EL (cell line): ENCODE measurements at places on chromosomes 6 and 20.
A peak's percentile ranks its signal among the peaks of the same experiment; 100 is the strongest.

- no peak for DNase-seq
Observed at GRCh38 chr6:133411757-133412156, 170.6 kb downstream of the EYA4 start.

- no peak for DNase-seq
Observed at GRCh38 chr6:135853986-135854385, 2.5 kb downstream of the PDE7B start.

GRCh38 chr6:26520237-26520849 is 17.8 kb upstream of the HMGN4 start:
- DNase-seq: no peak

- no peak for DNase-seq
Observed at GRCh38 chr6:747921-748320, 55.0 kb upstream of the EXOC2 start.

GRCh38 chr6:181049-181654 is 111.1 kb upstream of the DUSP22 start:
- DNase-seq: no peak

DNA sequence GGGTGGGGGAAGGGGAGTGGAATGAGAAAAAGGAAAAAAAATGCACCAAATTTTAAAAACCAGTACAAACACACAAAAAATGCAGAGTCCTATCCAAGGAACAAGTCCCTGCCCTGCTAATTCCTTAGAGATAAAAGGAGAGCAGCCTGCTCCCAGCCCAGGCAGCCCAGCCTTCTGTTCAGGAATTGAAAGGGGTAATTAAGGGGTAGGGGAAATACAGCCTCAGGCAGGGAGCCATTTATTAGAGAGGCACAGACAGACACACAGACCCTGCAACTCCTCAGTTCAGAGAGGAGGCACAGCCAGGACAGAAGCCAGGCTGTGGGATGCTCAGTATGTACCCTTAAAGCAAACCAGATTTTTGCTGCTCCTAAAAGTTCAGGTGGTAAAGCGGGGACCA is 137.2 kb downstream of the EYA2 start:
- no peak for DNase-seq

- DNase-seq: peak; percentile 48
Observed at GRCh38 chr6:44022296-44022661, 105.0 kb downstream of the MRPL14 start.

- DNase-seq: no peak
Observed at GRCh38 chr6:89073014-89073620, 7.4 kb upstream of the PNRC1 start.

DNA sequence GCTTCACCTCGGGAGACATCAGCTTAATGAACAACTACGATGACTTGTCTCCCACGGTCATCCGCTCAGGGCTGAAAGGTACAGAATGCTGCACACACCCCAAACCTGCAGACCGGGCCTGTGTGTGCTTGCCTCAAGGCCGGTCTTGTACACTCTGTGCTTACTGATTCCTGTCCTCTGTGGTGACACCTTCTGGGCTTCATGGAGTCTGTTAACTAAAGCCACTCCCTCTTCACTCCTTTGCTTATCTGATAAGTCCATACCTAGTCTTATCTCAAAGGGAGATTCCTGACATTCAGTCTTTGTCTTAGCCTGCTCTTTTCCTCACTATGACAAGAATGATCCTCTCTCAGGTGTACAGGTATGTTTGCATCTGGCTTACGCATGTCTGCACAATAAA is 107.7 kb upstream of the TMEM181 start:
- DNase-seq: no peak

GRCh38 chr6:151181706-151182363 is 57.9 kb upstream of the AKAP12 start:
- DNase-seq: no peak

DNA sequence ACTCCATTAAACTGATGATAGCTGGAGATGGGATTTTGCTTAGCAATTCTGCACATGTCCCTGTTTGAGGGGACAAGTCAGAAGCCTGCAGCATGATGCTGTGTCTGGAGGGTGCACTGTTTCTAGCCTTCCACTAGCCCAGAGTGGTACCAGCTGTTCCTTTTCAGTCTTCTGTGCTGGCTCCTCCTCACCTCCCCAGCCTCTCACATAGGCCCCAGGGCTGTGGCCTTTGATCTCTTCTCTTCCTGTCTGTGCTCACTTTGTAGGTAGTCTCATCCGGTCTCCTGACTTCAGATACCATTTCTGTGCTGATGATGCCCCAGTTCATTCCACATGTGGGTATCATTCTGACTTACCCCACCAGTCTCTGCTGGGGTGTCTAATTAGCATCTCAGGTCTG is 126.3 kb downstream of the HIVEP1 start:
- DNase-seq: no peak

DNA sequence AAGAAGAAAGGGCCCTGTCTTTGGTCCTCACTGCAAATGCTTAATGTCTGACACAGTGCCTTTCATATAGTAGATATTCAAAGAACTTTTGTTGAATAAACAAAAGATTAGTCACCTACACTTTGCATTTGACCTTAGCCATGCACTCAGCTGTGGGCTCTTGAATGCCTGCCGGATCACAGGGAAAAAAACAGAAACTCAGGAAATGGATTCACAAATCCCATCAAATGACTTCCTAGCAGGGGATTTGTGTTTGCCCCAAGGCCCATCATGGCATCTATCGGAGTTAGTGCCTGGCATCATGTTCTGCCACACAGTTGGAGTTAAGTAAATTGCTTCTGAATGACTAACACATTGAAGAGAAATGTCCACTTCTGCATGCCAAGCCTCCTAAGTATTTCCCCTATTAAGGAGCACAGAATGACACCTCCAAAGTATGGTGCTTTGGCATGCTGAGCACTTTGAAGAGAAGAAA is 72.3 kb upstream of the DST start:
- peak; percentile 98 for DNase-seq

GRCh38 chr6:13098006-13098405 is 230.3 kb downstream of the TBC1D7 start:
- DNase-seq: no peak

- DNase-seq: peak; percentile 8
Observed at GRCh38 chr6:118297821-118298220, 250.3 kb upstream of the PLN start.

GRCh38 chr6:88114838-88115237 is 51.3 kb downstream of the CNR1 start:
- DNase-seq: no peak

GRCh38 chr6:121067381-121067780 is 266.9 kb downstream of the TBC1D32 start:
- no peak for DNase-seq

GRCh38 chr20:57698116-57698866 is 11.5 kb downstream of the PMEPA1 start:
- DNase-seq: peak; percentile 99

DNA sequence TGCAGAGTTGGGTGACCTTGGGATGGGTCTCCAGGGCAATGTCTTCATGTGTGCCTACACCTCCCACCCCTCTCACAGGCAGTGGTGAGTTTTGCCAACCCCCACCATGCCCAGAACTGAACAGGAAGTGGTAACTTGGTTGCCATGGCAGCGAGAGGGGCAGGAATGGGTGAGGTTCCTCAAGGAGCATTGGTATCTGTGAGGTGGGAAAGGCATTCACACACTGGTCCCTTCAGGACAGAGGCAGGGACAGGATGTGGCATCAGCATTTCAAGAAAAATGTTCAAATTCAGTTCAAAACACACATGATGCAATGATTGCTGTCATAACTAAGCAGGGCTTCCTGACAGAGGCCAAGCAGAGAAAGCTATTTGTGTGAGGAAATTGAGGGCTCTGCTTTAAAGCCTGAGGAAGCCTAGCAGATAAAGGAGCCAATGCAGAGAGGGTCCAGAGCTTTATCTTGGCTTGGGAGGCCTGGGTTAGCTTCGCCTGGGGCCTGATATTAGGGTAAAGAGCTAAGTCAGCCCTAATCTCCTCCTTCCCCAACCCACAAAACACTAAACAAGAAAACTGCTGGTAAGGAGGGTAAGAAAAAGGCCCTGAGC is 551 bp downstream of the TREML2 start:
- peak; percentile 9 for DNase-seq

DNA sequence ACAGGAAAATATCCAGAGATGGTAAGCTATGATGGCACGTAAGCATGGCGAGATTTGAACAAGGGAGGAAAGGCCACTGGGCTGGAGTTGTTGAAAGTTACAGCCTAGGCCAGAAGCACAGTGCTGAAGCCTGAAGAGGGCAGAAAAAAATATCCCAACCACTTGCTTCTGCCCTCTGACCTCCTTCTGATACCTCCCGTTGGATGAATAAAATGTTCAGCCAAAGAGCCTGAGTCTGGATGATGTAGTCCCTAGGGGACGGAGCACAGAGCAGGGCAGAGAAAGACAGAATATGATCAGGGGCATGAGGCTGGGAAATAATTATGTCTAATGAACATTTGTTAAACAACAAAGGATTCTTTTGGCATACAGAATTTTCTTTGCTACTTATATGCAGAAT is 19.7 kb downstream of the KLHL31 start:
- no peak for DNase-seq

DNA sequence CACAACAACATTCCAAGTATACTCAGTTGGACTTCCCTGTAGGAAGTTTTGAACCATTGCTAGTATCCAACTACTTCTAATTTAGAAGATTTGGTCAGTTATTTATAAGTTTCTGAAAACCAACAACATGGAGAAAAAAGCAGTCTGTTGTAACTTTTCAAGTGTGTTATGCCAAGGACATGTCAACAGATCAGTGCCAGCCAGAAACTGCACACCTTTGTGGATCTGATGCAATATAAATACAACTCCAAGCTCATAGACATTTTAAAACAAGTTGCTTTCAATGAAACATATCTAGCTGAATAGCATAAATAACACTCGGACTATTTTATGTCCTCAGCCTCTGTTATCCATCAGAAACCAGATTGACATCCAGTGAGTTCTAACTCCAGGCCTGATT is 58.3 kb upstream of the CARMIL1 start:
- no peak for DNase-seq

- DNase-seq: no peak
Observed at GRCh38 chr6:46276576-46277142, 105.9 kb upstream of the ENPP5 start.

DNA sequence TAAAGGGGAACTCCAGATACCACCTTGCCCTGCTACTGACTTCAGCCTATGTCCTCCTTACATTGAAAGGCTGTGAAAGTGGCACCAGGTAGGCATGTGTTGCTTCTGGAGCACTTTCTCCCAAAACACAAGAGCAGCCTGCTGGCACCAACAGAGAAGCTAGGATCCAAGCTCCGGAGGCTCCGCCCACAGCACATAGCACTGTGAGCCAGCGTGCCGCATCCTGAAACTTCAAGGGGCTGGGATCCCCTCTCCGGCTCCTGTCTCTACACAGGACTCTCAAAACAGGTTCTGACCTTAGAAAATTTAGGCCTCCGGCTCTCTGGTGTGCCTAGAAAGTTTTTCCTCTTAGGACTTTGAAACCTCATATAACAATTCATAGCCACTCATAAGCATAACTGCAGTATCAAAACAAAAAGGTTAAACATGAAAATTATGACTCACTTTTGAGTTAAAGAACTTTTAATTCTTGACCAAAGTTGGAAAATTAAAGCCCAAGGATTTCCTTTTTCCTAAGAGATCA is 41.1 kb downstream of the EZR start:
- DNase-seq: no peak

GRCh38 chr6:169240125-169240524 is 13.5 kb downstream of the THBS2 start:
- DNase-seq: no peak

DNA sequence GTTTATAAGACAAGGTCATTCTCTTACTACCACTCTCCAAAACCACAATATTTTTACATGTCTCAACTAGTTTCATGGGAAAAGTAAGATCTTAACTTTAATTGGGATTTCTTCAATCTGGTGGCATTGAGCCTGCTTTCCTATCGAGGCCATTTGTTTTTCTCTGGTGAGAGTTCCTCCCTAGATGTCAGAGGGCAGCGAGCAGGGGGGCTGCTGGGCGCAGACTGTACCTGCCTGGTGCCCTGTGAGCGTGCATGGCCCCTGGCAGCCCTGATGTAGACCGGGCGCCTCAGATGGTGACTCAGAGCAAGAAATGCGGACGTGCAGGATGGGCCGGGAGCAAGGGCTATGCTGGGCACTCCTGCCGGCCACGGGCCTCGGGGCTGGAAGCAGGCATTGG is 27.2 kb downstream of the ERMARD start:
- DNase-seq: no peak

GRCh38 chr6:39881851-39882530 is 52.3 kb downstream of the MOCS1 start:
- DNase-seq: peak; percentile 84

GRCh38 chr20:7375905-7376304 is 564.4 kb downstream of the HAO1 start:
- peak; percentile 4 for DNase-seq

DNA sequence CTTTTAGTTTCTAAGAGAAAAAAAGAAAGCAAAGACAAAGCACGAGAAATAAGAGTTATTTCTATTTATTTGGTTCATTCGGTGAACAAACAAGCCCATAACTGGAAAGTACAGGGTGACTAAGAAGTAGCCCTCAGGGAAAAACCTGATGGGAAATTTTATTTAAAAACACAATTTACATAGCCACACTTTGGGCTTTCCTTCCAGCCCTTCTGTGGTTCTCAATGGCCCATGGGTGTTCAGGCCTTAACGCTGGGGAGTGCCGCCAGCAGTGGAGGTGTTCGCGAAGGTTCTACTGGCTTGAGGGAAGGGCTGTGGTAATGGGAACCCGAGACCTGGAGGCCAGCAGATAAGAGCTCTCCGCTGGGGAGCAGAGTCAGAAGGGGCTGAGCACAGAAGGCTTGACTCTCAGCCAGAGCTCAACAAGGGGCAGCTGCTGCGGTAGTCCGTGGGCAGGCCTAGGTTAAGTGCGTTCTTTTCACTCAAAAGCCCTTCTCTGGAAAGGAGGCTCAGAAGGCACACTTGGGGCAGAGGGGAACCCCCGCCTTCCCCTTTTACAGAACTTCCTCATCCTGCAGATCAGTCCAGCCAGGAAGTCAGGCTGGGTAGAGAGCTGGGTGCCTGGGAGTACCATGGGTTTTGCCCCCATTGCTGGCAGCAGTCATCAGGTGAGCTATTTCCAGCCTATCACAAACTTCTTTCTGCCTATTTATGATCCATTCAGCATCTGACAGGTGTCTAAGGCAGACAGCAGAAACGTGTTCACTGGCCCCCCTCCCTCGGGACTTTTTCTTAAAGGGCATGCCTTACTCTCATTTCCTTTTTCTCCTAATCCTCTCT is 8.8 kb upstream of the CD83 start:
- no peak for DNase-seq

GRCh38 chr20:47879771-47880170 is 94.5 kb upstream of the SULF2 start:
- DNase-seq: no peak

- peak; percentile 3 for DNase-seq
Observed at GRCh38 chr6:69155467-69155866, 520.4 kb downstream of the ADGRB3 start.

- DNase-seq: no peak
Observed at GRCh38 chr20:63163596-63164483, 52.1 kb downstream of the YTHDF1 start.

GRCh38 chr6:150627585-150628025 is 27.9 kb downstream of the PLEKHG1 start:
- no peak for DNase-seq

- no peak for DNase-seq
Observed at GRCh38 chr6:3650076-3650958, 101.2 kb downstream of the PXDC1 start.

GRCh38 chr6:31572041-31572911 is at the start of gene LTA:
TSS of gene LTA (plus strand) at chr6:31572289. CDS start at chr6:31572743, 454 bp downstream.
- DNase-seq: no peak

GRCh38 chr20:4299773-4300172 is 284.4 kb upstream of the RNF24 start:
- no peak for DNase-seq
